ENCODE measurements at places on chromosomes 5 and 9.

- no peak for DNase-seq
These were observed 99.3 kb upstream of the NIPBL start for GRCh38 chr5:36777105-36777757.

DNA sequence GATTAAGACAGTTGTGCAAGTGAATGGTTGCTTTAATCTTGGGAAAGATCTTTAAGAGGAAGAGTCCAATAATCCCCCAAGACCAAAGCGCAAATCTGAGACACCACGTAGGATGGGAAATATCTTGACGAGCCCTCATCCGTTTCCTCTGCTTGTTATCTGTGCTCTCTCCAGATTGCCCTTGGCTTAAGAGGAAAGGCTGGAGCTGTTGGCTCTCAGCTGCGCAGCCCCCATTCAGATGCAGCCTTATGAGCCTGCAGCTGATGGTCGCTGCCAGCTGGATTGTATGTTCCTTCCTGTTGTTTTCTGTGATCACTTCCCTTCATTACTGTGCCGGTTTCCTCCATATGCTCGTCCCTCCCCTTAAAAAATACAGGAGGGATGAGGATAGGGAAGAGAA, 47.7 kb downstream of the PWWP2A start:
- no peak for DNase-seq

GRCh38 chr5:167442922-167443321, 848.5 kb upstream of the WWC1 start:
- DNase-seq = no peak

DNA sequence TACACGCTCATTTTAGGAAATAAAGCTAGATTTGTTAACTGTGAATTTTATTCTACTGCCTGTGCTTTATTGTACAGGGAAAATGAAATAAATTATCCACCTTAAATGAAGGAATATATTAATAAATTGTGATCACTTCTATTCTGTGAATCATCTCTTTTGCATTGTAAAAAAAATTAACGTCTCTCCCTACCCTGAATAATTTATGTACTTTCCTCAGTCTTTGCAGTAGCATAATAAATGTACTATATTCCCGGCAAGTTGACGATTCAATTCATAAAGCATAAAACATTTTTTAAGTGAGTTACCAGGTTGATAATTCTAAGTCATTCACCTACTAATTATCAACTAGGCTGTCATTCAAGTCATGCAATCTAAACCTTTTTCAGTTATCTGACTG, 1425.3 kb upstream of the CDH9 start:
- no peak for DNase-seq

DNA sequence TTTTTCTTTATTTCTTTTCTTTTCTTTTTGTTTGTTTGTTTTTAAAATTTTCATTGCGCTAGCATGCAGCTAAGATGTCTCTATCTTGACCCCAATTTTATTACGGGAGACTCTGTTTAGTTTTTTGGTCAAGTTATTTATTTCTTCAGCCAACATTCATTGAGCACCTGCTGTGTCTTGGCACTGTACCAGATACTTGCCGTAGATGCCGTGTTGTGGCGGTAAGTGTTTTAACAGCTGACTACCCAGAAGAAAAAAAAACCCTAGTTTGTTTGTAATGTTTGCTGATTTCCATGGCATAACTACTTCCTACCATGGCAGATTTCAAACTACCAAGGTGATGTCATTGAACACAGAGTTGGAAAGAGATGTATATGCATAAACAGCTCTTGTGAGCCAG, 65.0 kb downstream of the UGCG start:
- DNase-seq = no peak

GRCh38 chr5:52727576-52727975, 60.1 kb upstream of the ITGA1 start:
- peak; percentile 57 for DNase-seq

GRCh38 chr5:95989283-95990048, 27.8 kb upstream of the ELL2 start:
- DNase-seq = no peak

GRCh38 chr5:170451747-170452365, 52.0 kb upstream of the KCNIP1 start:
- peak; percentile 5 for DNase-seq

DNA sequence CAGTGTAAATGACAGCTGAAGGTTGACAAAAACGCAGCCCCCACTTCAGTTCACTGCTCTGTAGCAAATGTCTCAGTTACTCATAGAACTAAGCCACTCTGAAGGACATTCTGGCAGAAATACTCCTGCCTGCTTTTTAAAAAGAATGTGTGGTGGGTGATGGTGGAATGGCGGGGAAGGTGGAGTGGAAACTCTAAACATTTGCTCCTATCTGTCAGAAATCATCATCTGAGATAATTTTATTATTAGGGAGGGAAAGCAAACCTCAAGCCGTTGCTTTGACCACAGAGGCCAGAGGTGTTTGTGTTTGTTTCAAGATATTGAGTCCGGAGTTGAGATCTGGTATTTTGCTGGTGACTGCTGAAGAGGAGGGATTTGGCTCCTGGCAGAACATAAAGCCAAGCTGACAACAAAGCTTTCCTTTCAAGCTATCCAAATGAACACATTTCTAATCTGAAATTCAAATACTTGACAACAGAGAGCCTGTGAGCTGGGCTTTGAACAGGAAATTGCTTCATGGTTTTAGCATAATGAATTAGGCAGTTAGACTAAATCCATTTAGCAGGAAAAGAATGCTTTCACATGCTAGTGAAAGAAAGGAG, 362.7 kb downstream of the CSNK1G3 start:
- no peak for DNase-seq

DNA sequence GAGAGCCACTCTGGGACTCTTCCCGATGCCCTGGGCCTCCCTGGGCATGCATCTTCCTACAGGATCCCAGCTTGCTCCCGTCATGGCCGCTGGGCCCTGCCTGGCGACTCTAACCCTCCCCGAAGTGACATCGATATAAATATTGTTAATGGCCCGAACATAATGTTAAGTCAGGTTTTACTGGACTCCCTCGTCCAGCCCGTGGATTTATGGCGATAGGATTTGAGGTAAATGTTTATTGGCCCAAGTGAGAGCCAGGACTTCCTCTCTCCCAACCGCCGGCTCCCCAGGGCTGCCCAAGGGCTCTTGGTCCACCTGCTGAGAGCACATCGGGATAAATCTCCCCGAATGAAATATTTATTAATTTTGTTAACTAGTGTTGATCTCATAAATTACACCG, 246.3 kb downstream of the PBX3 start:
- DNase-seq = no peak

DNA sequence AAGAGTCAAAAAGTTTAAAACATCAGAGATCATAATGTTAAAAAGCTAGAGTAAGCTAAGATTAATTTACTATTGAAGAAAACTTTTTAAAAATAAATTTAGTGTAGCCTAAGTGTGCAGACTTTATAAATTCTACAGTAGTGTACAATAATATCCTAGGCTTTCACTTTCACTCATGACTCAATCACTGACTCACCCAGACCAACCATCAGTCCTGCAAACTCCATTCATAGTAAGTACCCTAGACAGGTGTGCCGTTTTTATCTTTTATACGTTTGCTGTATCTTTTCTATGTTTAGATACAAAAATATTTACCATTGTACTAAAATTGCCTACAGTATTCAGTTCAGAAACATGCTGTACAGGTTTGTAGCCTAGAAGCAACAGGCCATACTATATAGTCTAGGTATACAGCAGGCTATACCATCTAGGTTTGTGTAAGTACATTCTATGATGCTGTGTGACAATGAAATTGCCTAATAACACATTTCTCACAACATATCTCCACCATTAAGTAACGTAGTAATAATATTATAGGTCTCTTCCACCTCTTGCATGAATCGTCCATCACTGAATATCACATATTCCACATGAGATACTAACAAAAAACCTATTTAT, 59.2 kb downstream of the MEGF9 start:
- DNase-seq = no peak

DNA sequence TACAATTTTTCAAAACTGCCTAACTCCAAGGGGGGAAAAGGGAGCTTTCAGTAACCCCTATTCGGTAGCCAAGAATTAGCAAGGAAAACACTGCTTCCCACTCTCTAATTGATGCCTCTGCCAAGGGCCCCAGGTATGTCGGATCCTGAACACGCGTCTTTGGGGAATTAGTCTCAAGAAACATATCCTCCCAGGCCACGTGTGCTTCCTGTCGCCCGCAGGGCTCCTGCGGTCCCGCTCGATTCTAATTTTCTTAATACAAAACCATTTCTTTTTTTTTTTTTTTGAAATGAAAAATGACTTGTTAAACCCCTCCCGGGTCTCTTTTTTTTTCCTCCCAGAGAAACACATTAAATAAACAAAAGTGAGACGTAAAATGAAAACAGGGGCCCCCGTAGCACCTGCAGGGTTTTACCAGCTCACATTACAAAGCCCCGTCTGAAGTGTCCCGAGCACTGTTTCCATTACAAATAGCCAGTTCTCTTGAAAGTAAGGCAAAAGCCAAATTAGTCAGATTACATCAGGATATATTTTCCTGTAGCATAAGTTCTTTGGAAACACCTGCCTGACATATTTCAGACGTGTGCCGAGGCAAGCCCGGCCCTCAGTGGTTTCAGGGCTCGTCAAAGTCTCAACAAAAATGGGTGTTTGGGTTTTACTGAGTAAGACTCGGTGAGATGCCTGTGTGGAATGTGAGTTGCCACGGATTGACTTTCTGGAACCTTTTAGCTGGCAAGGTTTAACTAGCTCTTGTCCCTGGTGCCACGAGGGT, 21.5 kb downstream of the SMIM23 start:
- DNase-seq = no peak

DNA sequence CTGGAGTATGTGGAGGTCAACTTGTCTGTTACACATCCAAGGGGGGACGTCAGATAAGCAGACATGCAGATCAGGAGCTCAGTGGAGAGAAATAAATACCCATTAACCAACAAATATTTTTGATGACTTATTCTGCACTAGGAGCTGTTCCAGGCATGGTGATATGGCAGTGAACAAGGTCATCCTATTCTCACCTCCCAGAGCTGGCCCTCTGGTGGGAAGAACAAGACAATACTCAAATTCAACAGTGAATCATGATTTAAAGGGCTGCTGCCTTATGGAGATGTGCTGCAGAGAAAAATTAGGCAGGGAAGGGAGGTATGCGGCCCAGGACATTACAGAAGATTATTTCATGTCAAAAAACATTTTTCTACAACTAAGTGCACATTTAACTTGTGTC, 36.5 kb downstream of the SYK start:
- DNase-seq = no peak

GRCh38 chr9:88873635-88874034, 117.6 kb upstream of the S1PR3 start:
- no peak for DNase-seq

DNA sequence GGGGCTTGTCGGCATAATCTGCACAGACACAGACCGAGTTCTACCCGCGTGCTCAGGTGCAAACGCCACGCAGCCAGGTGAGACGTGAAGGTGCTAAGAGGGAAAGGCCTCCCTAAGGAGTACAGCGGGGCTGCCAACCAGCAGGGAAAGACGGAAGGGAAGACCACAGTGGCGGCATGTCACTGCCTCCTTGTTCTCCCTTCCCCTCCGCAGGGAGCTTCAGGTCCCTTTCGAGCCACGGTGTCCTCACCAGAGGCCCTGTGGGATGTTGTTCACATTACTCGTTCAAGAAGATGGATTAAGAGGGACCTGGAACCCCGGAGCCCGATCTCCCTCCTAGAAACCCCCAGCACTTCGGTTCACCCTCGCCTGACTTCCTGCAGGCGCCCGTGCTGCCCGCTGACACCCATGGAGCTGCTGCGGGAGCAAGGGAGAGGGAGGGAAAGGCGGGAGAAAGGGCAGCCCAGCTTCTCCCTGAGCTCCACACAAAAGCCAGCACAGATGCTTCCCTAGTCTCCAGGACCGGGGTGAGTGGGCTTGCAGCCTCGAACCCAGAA, 686 bp downstream of the BRD9 start:
- no peak for DNase-seq

DNA sequence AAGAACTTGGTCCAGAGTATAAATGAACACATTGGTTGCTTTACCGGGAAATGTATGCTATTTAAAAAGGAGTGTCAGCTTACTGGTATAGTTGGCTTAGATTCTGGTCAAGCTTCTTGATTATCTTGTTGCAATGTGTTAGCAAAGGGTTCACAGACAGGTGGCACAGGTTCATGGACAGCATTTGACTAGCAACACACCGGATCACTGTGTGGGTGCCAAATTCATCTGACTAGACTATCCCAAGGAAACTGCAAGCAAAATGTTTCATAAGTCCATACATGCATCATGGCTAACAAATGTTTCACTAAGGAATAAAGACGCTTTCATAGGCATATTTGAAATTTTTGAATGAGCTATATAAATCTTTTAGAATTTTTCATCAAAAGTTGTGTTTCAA, 274.1 kb downstream of the PLK2 start:
- DNase-seq = no peak

- no peak for DNase-seq
These were observed 40.3 kb upstream of the SARDH start for GRCh38 chr9:133778336-133779013.

DNA sequence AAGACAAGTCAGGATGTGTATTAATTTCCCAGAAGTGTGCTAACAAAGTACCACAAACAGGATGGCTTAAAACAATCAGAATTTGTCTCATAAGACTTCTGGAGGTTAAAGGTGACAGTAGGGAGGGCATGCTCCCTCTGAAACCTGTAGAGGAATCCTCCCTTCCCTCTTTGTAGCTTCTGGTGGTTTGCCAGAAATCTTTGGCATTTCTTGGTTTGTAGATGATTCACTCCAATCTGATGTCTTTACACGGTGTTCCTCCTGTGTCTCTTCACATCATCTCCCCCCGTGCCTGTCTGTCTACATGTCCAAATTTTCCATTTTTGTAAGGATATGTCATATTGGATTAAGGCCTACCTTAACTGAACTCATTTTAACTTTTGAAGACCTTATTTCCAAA, 471.5 kb downstream of the ZNF608 start:
- no peak for DNase-seq

- no peak for DNase-seq
These were observed 268.9 kb downstream of the ZNF608 start for GRCh38 chr5:124477577-124477976.

GRCh38 chr9:135659252-135659651, 3.9 kb upstream of the LCN9 start:
- no peak for DNase-seq

- no peak for DNase-seq
These were observed 51.7 kb downstream of the SH3GL2 start for GRCh38 chr9:17630531-17630949.

DNA sequence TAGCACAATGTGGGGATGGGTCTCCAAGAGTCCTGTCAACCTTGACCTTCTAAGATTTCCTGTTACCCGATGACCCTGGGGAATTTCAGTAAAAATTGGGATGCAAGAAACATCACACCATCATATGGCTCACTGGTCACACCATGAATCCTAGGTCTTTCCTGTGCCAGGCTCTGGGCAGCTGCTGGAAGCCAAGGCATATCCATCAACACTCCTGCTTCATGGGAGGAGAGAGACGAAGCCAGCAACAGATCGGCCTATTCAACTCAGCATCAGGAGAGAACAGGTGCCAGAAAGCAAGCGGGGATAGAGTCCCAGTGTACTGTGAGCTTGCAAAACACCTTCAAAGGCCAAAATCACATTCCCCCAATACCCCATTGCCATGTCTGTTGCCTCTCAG, 6.5 kb upstream of the NEK6 start:
- DNase-seq = no peak

GRCh38 chr5:91925249-91925648, 542.1 kb upstream of the ARRDC3 start:
- no peak for DNase-seq

- no peak for DNase-seq
These were observed 37.7 kb upstream of the NEURL1B start for GRCh38 chr5:172603251-172603806.

All from AG09319 (cell line).